ENCODE measurements at places on chromosomes 2 and 18. TPM values are rescaled to one million over a fixed set of nuclear protein-coding genes. Genes with fewer than 3 reads are reported as not detected.

GRCh38 chr2:238440767-238441166 is 14.0 kb downstream of the ASB1 start:
- DNase-seq = no peak

Gene ABCG8
- not detected for total RNA-seq

- no peak for DNase-seq
Measured at GRCh38 chr2:96209011-96209728, 543 bp upstream of the STARD7 start.

Gene IGFBP2
- 46.1 TPM for total RNA-seq

- DNase-seq = peak; percentile 82
Measured at GRCh38 chr18:22559414-22560274, 141.9 kb upstream of the CTAGE1 start.
